ENCODE measurements at places on chromosomes 4 and X.

- no peak for DNase-seq
Observed at GRCh38 chrX:63747331-63747730, 37.7 kb downstream of the ARHGEF9 start.

GRCh38 chrX:29518100-29518499 lies 697.3 kb upstream of the MAGEB2 start:
- no peak for DNase-seq

DNA sequence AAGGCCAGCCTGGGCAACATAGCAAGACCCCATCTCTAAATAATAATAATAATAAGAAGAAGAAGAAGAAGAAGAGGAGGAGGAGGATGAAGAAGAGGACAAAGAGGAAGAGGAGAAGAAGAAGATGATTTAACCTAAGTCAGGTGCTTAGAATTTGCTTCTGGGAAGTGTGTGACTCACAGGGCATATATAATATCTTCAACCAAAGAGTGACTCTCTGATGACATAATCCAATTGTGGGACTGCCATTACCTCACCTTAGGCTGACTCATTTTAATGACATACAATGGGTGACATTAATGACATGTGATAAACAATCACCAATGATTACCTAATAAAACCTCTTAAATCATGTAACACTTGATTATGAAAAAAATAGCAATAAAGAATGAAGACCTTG lies 32.7 kb upstream of the MBTPS2 start:
- DNase-seq = peak; percentile 40

GRCh38 chr4:185205697-185206342 lies 2.0 kb upstream of the CFAP97 start:
- DNase-seq = peak; percentile 44

- DNase-seq = no peak
Observed at GRCh38 chr4:146329050-146329716, 114.8 kb downstream of the REELD1 start.

GRCh38 chr4:176778063-176778462 lies 14.7 kb downstream of the VEGFC start:
- DNase-seq = no peak

GRCh38 chr4:147785129-147785528 lies 53.2 kb downstream of the ARHGAP10 start:
- DNase-seq = no peak

GRCh38 chr4:35228313-35228712 lies 1016.0 kb downstream of the ARAP2 start:
- DNase-seq = no peak

DNA sequence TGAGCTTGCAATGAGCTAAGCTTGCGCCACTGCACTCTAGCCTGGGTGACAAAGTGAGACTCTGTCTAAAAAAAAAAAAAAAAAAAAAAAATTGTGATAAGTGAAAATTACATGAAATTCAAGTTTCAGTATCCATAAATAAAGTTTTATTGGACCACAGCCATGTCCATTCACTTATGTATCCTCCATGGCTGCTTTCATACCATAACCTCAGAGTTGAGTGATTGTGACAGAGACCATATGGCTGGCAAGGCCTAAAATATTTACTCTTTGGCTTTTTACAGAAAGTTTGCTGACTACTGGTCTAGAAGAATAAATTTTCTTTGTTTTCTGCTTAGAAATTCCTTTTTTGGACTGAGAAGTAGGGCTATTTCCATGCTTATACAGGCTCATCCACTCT lies 11.8 kb upstream of the SHISA3 start:
- no peak for DNase-seq

DNA sequence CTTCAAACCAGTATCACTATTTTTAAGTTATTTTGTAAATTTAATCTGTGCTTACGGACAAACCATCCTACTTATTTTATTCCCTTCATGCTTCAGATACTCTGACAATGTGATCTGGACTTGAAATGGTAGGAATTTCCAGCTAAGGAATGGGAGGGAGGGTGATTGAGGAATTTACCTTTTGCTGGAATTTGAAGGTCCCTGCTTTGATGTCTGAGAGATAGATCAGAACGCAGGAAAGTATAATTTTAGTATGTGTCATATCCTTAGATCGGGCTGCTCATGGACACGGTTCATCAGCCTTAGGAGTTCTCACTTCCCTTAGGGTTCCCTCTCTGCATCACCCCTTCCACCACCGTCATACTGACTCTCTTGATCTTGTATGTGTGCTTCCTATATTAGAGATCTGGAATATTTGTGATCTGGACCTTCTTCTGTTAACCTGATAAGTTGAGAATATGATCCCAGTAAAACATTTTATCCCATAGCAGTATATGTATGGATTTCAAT lies 16.8 kb downstream of the OCRL start:
- no peak for DNase-seq

- no peak for DNase-seq
Observed at GRCh38 chrX:29640106-29640505, 575.3 kb upstream of the MAGEB2 start.

DNA sequence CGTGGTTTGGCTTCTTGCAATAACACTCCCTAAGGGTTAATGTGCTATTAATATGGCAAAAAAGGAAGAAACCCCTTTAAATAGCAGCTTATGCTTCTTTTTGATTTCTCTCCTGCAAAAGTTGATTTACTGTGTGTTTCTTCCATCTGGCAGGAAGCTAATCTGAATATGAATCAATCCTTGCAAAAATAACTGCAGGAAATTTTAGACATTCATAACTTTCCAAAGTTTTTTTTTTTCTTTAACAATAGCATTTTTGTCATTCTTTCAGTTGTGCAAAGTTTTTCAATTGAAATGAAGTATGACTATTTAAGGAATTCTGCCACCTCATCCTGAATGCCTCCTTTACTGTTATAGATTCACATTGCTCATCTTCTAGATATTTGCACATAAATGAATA lies 115.6 kb downstream of the SPANXA1 start:
- DNase-seq = no peak

GRCh38 chr4:150255610-150256224 lies 177.5 kb downstream of the DCLK2 start:
- no peak for DNase-seq

DNA sequence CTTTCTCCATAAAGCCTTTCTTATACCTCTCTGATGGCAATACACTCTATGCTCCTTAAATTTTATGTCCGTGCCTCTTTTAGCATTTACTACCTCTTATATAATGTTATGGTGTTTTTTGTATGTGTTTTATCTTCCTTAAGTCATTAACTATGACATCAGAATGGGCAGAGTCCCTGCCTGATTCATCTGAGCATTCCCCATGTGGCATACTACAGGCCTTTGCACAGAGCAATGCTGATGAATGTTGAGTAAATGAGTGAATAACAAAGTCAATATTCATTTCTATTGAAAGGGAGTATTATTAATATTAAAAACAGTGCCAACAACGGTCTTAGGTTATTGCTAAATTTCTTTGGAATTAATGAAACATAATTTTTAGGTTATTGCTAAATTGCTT lies 18.8 kb upstream of the RPS6KA3 start:
- no peak for DNase-seq

DNA sequence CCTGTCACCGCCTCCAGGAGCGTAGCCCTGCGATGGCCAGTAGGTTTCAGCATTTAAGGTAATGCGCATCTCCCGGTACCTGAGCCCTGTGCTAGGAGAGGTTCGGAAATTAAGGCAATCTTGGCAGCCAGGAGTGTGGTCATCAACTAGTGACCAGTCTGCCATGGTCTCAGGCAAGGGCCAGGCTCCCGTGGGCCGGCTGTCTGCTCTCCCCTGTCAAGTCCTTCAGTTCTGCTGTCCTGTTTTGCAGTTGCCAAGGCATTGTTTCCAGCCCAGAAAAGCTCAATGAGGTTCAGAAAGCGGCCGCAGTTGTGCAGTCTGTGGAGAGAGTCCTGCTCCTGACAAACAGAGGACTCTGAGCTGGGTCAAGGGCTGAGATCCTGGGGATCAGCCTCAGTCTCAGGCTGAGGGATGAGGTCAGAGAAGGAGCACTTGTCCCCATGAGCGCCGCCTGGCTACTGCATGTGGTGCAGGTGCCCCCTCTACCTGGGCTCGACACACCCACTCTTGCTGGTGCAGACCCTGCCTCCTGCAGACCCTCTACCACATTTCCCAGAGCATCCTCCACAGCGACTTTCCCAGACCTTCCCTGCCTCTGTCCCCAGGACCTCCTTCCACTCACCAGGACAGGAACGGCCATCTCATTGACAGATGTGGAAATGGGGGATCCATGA lies 53.4 kb upstream of the PSAPL1 start:
- no peak for DNase-seq

- DNase-seq = no peak
Observed at GRCh38 chrX:67949270-67949669, 405.4 kb downstream of the AR start.

GRCh38 chr4:71980976-71981375 lies 50.8 kb upstream of the NPFFR2 start:
- DNase-seq = no peak

DNA sequence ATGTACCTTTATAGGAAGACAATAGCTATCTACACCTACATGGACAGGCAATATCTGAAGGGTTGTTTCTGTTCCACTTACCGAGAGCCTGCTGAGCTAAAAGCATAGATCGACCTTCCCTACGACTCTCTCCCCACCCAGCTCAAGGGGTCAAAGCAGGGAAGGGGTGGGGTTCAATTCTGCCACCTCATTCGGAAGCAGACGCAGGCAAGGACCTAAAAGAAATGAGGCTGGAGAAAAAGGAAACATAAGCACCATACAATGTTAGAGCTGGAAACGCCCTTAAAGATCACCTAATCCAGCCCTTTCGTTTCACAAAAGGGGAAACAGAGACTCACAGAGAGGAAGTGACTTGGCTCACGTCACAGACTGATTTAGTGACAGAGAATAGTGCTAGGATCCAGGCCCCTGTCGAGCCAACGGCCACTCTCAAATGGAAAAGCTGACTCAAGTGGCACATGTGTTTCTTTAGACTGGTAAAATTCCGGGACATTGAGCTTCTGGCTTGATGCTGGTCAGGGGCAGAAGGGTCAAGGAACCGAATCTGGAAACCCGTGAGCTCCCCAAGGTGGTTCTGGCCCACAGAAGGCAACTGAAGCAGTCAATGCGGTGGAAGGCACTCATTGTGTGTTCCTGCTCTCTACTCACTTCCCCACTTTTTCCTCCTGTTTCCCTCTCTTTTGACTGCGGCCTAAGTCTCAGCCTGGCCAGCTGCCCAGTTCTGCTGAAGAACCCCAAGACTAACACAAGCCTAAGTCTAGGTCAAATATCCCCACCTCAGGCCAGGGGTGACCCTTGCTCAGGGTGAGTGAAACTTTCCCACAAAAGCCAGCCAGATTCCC lies 7.5 kb downstream of the SEPTIN6 start:
- DNase-seq = peak; percentile 92

DNA sequence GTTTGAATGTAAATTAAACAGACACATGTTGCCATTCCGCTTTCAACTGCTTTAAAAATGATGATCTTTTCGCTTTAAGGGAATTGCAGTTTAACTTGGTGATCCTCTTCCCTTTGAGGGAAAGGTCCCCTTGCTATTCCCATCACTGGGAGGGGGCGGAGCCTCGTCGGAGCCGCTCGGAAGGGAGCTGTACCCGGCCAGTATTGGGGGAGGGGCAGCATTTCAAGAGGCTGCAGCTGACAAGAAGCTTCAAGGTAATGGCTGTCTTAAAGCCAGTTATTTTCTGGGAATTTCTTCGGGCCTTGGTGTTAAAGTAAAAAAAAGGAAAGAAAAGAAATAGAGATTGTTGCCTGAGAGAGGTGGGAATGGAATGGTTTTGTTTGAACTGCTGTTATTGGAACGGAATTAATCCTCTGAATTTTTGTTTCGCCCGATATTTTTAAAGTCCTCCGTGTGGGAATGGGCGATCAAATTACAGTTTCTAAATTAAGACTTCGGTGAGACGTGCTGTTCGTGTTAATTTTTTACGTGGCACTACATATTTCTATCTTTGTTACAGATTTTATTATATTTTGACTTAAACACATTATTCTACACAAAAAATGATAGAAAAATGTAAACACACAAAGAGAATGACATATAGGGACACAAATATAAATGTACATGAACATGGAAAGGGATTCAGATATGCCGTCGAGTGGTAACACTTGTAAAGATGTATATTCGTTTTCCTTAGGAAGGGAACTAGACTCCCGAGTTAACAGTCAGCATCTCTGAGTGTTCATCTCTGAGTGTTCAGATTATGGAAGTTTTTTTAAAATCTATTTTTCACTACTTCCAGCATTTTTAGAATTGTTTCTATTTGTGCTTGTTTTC lies 9.2 kb downstream of the PWWP3B start:
- no peak for DNase-seq

- no peak for DNase-seq
Observed at GRCh38 chr4:118941799-118942198, 53.1 kb downstream of the SYNPO2 start.

GRCh38 chr4:8318509-8318908 lies 49.0 kb downstream of the HTRA3 start:
- DNase-seq = no peak

DNA sequence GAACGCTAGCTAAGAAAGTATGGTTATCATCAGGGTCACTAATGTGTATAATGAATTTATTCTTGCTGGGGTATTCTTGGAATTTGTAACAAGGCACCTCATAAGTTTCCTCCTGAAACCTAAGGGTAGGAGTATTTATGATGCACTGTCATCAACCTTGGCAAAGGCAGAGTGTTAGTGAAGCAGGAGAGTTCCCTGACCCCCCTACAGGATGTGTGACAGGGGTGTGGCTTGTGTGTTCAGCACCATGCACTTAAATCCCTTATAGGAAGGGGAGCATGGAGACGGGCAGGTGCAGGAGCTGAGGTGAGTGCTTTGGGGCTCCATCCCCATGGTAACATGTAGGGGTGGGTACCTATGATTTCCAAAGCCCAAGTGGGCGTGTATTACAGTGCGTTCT lies 237.7 kb downstream of the GALNTL6 start:
- DNase-seq = no peak

GRCh38 chr4:150009533-150009932 lies 68.7 kb upstream of the DCLK2 start:
- no peak for DNase-seq

GRCh38 chr4:80948995-80949394 lies 81.5 kb upstream of the BMP3 start:
- DNase-seq = no peak

DNA sequence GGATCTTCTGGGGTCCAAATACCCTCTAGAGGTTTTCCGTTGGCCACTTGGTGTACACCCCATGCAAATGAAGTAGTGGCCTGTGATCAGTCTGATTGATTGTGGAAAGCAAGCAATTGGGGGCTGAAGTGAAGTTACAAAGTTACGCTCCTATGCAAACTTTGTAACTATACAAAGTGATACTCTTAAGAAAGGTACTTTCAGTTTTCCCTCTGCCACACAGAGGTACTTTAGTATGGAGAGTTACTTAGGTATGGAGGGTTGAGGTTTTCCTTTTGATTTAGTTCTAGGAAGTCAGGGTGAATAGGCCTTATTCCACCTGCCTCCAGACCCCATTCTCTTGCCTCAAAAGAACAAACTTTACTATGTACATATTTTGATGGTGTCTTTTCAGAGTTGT lies 28.7 kb downstream of the STAG2 start:
- no peak for DNase-seq

- no peak for DNase-seq
Observed at GRCh38 chrX:81527881-81528440, 326.1 kb downstream of the SH3BGRL start.

DNA sequence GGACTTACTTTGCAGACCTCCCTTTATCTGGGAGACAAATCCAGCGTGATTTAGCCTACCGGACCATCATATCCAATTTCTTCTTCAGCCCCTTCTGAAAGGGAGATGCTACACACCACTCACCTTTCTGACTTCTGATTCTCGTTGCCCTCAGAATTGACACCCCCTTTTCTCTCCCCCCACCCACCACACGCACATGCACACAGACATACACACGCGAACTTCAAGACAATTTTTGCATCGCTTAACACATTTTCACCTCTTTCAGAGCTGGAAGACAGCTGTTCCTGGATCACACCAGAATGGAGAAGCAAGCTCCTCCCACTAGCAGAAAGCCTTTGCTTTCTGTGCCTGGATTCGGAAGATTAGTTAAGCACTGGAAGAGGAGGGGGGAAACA lies 1.0 kb upstream of the SNCA start:
- DNase-seq = peak; percentile 22

Measured in suppressor macrophage treated with lipopolysaccharide for 4 hours (primary cell).